ENCODE measurements at places on chromosomes 11 and 22.

GRCh38 chr11:368414-369335, 624 bp upstream of the B4GALNT4 start:
- DNase-seq, result no peak

GRCh38 chr11:75150879-75151278, at the start of gene SLCO2B1:
Gene SLCO2B1, plus strand, starts transcription at chr11:75151107. Its CDS starts 275 bp downstream, at chr11:75151382.
- DNase-seq, result no peak

GRCh38 chr11:121464352-121464946, 11.7 kb upstream of the SORL1-AS1 start:
- no peak for DNase-seq

- DNase-seq, result no peak
Measured at GRCh38 chr11:103659743-103660142, 376.7 kb upstream of the DDI1 start.

- DNase-seq, result peak; percentile 50
Measured at GRCh38 chr22:29152045-29152953, 53.4 kb upstream of the EMID1 start.

GRCh38 chr11:46342239-46342638, 5.0 kb upstream of the DGKZ start:
- DNase-seq, result no peak

DNA sequence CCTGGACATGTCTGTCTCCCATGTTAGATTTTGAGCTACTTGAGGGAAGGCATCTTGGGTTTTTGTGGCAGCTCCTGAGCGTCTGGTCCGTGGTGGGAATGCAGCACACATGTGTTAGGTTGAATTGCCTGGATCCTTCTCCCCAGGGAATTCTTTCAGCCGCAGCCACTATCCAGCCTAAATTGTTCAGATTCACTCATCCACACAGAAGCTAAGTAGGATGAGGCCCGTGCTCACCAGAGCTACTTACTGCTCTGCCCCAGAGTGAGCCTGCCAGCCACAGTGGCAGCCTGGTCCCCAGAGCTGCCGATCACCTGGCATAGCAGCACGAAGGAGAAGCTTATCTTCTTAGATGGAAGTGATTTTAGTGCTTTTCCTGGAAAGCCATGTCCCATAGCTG, 34.4 kb upstream of the SORL1-AS1 start:
- DNase-seq, result no peak

- no peak for DNase-seq
Measured at GRCh38 chr11:57541169-57541568, 3.8 kb downstream of the SMTNL1 start.

DNA sequence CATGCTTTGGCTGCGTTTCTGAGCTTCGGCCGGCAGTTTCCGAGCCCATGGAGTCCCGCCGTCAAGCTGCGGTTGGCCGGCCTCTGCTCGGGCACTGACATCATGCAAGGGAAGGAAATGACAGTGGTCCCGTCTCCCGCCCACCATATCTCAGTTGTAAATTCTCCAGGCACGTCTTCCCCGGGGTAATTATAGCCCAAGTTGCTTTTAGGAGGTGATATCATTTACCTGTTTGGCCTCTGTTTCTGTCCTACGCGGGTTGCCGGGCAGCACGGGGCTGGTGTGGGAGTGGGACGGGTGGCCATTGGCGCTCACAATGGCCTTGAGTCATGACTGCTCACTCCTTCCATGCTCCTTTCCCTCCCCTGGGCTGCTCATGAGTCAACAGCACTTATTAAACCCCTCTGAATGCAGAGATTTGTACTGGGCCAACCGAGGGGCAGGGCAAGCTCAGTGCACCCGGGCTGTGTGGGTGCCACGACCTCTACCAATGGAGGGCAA, 4.2 kb upstream of the ANO1 start:
- DNase-seq, result no peak

- no peak for DNase-seq
Measured at GRCh38 chr11:76339221-76339620, 41.7 kb downstream of the THAP12 start.

- no peak for DNase-seq
Measured at GRCh38 chr11:117544130-117544800, 216.6 kb downstream of the CEP164 start.

- DNase-seq, result no peak
Measured at GRCh38 chr11:43377389-43377788, 18.7 kb downstream of the TTC17 start.

DNA sequence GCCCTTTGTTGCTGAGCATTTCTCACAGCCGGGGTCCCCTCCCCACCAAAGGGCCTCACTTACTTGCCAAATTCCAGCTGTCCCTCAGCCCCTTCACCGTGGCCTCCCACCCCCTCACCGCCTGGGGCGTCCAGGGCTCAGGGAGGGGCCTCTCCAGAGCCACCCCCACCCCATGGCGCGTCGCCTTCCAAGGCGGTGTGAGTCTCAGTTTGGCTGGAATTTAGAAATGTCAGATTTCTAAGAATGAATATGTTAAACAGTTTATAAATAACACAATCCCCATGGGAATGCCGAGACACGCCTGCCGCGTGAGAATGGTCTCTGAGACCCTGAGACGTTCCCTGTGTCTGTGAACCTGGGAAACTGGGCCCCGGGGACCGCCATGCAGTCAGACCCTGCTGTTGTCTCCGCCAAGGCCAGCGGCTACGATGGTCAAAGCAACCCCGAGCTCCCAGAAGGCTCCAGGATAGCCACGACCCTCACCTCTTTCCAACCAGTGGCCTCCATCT, 28.9 kb downstream of the CELSR1 start:
- DNase-seq, result no peak

- DNase-seq, result no peak
Measured at GRCh38 chr11:9139628-9140357, 48.4 kb upstream of the SCUBE2 start.

- DNase-seq, result no peak
Measured at GRCh38 chr11:68804786-68805185, 36.9 kb downstream of the CPT1A start.

GRCh38 chr11:86442827-86443226, 68.1 kb downstream of the CCDC81 start:
- DNase-seq, result no peak

DNA sequence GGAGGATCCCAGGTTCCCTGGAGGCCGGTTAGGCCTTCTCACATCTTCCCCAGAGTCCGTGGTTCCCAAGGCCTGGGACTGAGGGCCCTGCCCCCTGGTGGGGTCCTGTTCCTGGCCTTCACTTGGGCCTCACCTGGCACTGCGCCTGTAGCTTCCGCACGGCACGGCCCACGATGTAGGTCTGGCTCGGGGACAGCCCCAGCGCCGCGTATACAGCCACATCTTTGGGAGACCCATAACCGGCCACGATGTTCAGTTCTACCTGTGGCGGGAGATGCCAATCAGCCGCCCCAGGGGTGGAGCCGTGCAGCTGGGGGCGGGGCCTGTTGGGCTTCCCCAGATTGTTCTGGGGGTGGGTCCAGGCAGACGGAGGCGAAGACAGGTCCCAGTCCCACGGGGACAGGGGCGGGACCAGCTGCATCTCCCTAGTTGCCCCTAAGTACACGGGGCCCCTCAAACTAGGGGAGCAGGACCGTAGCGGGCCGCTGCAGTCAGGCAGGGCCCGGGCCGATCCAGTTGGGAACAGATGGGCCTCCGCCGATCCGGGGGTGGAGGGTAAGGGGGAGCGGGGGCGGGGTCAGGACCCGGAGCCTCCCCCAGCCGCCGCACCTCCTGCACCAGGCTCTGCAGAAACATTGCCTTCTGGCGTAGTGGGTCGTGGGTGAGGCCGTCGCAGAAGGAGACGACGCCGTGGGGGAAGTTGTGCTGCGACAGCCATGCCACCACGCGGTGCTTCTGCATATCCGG, 10.1 kb downstream of the AIP start:
- no peak for DNase-seq

DNA sequence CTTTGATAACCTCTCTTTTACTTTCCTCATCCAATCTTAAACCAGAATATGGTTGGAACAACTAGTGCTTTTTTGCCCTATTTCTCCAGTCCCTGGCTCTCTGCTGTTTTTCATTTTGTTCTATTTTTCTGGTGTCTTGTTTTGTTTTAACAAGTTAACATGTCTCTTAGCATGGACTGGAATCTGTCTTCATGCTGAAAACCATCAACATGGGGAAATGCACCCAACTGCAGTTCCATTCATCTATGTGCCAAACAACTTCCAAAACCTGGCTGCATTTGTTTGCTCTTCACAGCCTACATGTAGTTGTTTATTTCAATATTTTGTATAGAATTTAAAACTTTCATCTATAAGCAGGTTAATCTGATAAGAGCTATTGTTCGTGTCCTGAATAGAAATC, 46.8 kb upstream of the NOX4 start:
- peak; percentile 81 for DNase-seq

GRCh38 chr11:69593851-69594250, 47.1 kb upstream of the CCND1 start:
- DNase-seq, result no peak

- DNase-seq, result no peak
Measured at GRCh38 chr22:44196731-44197131, 16.0 kb downstream of the PARVG start.

DNA sequence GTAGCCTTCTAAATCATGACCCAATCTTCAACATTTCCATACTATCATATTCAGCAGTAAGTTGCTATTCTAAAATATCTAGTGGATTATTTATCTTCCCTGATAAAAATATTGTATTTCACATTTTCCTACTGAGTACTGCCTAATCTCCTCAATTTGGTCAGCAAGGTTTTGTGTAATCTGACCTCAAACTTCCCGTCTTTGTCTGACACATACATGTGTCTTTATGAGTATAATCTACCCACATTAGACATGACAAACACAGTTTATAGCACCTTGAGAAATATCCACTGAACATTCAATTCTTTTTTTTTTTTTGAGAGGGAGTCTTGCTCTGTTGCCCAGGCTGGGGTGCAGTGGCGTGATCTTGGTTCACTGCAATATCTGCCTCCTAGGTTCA, 113.7 kb upstream of the LUZP2 start:
- DNase-seq, result no peak

DNA sequence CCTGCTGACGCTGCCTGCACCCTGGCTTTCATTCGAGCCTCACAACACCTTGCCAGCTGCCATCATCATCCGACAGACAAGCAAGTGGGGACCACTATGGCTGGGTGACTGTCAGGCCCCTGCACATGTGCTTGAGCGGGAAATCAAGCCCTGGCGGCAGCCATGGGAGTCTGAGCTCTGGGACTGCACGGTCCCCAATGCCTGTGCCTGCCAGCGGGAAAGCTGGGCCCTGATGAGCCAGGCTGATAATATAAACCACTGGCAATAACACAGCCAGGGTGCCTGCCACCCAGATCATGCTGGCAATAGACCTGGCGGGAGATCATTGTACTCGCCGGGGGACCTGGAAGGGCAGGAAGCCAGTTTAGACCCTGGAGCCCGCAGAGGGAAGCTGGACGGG, 2.5 kb downstream of the FGF3 start:
- DNase-seq, result no peak

- no peak for DNase-seq
Measured at GRCh38 chr11:114764563-114764962, 86.2 kb downstream of the NXPE2 start.

GRCh38 chr11:62108017-62108750, 15.6 kb upstream of the INCENP start:
- DNase-seq, result peak; percentile 81

- DNase-seq, result no peak
Measured at GRCh38 chr22:50247748-50248147, 2.9 kb upstream of the TUBGCP6 start.

DNA sequence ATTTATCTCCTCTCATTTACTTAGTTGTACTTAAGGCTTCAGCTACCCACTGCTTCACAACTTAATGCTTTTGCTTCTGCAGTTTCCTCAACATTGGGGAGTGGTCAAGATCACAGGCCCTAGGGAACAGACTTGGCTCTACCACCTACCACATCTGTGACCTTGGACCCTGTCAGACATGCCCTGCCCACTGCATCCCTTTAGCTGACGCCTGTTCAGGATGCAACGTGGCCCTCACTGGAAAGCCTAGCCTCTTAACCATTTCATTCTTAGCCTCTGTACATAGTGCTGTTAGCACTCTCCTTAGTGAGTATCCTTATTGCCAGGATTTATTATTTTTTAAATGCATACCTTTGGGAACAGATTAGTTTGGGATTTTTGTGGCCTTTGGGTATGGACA, 34.4 kb downstream of the TNRC6B start:
- DNase-seq, result no peak

GRCh38 chr22:29530716-29531115, 22.8 kb downstream of the THOC5 start:
- DNase-seq, result no peak

DNA sequence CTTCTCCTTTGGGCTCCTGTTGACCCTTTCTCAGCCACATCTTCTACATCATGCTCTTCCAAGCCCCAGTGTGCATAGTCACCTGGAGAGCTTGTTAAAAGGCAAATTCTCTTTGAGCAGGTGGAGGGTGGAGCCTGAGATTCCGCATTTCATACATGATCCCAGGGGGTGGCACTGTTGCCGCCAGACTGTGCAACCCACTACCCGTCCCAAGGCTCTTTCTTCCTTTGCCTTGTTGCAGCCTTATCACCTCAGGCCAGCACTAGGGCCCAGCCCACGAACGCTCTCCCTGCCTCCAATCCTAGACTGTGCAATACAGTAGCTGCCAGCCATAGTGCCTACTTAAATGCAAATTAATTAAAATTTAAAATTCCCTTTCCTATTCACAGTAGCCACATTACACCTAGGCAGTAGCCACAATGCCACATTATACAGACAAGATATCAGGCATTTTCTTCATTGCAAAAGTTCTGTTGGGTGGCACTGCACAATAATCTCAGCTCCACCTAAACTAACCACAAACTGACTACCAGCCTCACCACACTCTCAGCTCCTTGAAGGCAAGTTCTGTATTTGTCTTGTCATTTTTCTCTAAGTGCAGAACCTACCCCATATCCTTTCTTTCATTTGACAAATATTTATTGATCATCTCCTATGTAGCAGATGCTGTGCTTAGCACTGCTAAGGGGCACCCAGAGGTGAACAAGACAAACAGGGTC, 4.6 kb upstream of the KCNJ5 start:
- DNase-seq, result peak; percentile 46

GRCh38 chr11:60982184-60982583, 10.7 kb downstream of the CD6 start:
- DNase-seq, result no peak

GRCh38 chr11:96074551-96075310, 150.8 kb upstream of the MTMR2 start:
- no peak for DNase-seq

GRCh38 chr11:873706-874105, 31.1 kb downstream of the TSPAN4 start:
- DNase-seq, result no peak

GRCh38 chr22:19722178-19722981, 959 bp upstream of the GP1BB start:
- DNase-seq, result no peak

DNA sequence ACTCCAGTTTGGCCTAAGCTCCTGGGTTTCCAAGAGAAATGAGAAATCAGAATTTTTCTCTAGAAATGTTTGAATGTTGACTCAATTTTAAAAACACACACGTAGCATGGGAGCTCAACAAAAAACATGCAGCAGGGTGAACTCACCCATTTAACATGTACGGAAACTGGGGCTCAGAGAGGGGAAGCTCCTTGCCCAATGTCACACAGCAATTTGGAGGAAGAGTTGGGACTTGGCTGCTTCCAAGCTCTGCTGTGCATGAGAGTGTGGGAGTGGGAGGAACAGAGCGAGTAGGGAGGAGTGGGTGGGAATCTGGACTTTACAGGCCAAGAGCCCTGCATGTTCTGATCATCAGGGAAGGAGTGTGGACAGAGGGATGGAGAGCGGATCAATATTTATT, 5.9 kb downstream of the TPST2 start:
- no peak for DNase-seq

- no peak for DNase-seq
Measured at GRCh38 chr11:2930704-2931419, 1.6 kb upstream of the PHLDA2 start.

Measured in brain (organoid and tissue), 16 donors.